Sigmoid colon (tissue), 7 donors: ENCODE measurements at places on chromosomes 16 and 17. TPM values are rescaled to one million over a fixed set of nuclear protein-coding genes. Genes with fewer than 3 reads are reported as not detected.
A peak's percentile ranks its signal among the peaks of the same experiment; 100 is the strongest.

DNA sequence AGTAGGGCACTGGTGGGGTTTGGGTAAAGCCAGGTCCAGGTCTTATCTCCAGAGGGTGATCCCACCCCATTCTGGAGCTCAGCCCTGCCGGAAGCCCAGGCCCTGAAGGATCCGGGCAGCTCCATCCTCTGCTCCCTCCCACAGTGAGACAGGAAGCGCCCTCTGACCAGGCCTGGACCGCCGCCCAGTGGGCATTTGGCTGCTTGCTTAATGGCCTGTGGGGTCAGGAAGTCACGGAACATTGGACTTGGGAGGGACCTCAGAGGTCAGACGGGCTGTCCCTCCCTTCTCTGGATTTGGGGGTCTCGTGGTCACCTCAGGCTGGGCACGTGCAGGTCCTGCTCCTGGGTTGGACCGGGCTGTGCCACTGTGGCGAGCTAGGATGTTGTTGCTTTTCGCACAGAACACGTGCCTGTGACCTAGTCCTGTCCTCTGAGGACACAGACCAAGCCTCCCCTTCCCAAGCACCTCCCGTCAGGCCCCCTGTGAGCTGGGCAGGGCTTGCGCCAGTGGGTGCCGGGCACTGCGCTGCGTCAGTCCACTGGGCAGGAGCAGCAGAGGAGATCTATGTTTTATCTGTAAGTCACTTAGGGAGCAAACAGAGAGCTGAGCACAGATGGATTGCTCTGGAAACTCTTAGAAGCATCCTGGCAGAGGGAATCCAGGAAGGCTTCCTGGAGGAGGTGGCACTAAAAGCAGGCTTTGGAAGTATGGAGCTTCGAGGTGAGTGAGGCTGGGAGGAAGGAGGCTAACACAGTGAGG lies 49.4 kb upstream of the GSE1 start:
- peak; percentile 85 for DNase-seq

- DNase-seq, result peak; percentile 88
These were observed 70.5 kb downstream of the RBBP6 start for GRCh38 chr16:24609740-24610415.

DNA sequence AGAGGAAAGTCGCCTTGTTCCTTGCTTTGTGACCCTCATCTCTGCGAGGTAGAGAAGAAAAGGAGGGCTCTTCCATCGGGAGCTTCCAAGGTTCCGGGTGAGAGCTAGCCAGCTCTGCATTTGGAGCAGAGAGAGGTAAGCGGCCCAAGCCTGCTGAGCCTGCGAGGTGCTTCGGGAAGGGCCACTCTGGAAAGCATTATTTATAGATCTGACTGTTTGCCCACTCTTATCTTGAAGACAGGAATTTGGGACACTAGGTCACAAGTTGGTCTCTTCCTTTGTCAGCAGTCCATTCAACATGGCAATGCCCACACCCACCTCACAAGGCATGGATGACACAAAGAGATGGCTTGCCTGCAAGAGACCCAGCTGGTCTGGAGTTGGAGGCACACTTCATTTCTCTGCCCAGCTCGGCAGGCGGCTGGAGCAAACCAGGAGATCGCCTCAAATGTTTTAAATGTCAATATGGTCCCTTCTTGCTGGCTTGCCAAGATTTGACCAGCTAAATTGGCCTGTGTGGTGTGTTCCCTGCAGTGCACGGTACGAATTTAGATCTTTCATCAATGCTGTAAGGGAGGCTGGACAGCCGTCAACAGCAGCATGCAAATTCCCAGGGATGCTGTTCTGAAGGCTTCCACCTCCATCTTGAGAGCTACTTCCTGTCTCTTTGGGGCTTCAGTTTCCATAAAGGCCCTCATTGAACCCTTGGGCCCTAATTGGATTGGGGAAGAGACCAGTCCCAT lies 19.5 kb downstream of the CBX4 start:
- no peak for DNase-seq

DNA sequence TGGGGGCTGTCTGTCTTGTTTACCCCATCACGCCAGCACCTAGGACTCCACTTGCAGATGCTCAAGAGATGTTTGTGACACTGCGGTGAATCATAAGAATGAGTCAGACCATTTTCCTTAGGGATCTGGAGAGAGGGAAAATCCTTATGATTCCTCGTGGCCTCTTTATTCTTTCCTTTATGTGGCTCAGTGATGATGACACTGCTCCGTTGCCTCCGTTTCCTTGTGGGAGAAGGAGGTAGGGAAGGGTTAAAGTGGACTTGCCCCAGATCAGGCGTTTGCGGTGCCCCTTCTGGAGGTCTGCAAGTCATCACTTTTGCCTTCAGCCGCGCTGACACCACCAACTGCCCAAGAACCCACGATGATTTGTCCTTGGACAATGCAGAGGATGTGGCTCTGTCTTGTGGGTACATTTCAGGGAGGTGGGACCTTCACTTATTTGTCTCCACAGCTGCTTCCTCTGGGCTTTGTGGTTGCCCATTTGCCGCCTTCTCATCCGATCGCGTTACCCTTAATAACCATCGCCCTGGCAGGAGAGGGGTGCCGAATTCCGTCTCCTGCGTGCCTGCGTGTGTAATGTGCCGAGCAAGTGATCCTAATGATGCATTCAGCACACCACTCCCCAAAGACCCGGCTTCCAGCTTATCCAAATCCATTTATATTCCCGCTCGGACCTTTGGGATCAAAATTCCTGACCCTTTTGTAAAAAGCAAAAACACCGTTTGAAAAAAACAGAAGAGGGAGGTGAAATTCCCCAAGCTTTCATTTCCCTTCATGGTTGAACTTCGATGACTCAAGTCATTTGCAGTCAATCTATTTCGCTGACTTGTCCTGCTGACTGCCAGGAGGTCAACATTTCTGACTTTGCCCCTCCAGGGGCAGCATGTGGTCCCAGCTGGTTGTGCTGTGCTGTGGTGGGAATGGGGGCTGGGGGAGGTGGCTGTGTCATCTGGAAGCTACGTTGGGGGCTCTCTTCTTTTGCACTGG lies 87.2 kb upstream of the IRX3 start:
- DNase-seq, result no peak

Gene GRAP
- 3.0 TPM for total RNA-seq

Gene PRSS21
- total RNA-seq, result not detected
